ENCODE measurements at places on chromosomes 7 and 10.

DNA sequence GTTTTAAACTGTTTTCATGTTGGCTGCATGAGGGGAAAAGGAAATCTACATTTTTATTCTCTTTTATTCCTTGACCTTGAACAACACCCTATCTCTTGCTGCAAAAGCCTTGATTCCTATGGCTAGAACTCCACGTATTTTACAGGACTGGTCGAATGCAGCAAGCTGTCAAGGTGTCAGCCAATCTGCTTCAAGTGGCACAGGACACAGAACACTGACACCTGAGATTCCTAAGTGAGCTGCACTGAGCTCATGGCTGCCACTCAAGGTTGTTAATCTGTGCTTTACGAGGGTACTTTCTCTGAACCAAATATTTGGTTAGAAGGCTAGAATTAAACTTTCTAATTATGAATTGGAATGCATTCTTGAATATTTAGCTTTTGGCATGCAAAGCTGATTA lies 349.7 kb upstream of the COBL start:
- no peak for DNase-seq

- no peak for DNase-seq
Observed at GRCh38 chr7:159107161-159107892, 37.3 kb downstream of the VIPR2 start.

- peak; percentile 54 for DNase-seq
Observed at GRCh38 chr10:44398747-44399658, 14.1 kb upstream of the CXCL12 start.

- DNase-seq = no peak
Observed at GRCh38 chr7:155283565-155284194, 14.0 kb upstream of the INSIG1 start.

DNA sequence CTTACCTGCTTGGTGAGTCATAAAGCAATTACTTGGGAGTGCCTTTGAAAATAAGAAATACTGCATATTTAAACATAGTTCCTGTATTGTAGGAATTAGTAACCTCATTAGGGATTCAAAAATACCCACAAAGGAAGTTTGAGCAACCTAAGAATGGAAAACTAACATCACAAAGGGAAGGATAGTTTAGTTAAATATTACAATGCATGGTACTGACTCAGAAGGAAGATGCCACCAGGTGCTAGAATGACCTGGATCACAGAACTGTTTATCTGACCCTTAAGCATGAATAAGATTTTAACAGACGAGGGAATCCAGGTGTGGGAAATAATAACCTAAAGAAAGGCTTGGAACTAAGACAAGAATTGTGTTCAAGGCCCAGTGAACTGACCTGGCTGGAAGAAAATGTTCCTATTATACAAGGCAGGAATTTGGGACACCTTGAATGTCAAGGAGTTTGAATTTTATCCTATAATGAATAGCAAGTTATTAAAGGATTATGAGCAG lies 106.4 kb downstream of the GSAP start:
- no peak for DNase-seq

DNA sequence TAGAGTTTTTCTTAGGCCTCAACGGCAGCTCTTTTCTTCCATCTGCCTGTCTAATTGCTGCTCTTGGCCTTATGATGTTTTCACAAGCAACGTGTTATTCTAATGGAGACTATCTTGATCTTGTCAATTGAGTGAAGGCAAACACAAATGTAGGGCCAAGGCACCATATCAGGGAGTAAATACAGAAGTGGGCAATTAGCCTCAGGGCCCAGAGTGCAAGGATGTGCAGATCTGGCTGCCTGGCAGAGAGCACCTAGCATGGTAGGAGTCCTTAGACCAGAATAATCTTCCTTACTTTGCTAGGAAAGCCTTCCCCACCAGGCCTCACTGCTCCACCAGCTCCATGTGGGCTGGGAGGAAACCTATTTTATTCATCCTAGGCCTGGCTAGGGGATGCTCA lies 590.9 kb downstream of the LRMDA start:
- no peak for DNase-seq

GRCh38 chr7:137696376-137696775 lies 150.4 kb downstream of the DGKI start:
- no peak for DNase-seq

GRCh38 chr10:77807706-77808105 lies 118.8 kb downstream of the DLG5 start:
- no peak for DNase-seq

DNA sequence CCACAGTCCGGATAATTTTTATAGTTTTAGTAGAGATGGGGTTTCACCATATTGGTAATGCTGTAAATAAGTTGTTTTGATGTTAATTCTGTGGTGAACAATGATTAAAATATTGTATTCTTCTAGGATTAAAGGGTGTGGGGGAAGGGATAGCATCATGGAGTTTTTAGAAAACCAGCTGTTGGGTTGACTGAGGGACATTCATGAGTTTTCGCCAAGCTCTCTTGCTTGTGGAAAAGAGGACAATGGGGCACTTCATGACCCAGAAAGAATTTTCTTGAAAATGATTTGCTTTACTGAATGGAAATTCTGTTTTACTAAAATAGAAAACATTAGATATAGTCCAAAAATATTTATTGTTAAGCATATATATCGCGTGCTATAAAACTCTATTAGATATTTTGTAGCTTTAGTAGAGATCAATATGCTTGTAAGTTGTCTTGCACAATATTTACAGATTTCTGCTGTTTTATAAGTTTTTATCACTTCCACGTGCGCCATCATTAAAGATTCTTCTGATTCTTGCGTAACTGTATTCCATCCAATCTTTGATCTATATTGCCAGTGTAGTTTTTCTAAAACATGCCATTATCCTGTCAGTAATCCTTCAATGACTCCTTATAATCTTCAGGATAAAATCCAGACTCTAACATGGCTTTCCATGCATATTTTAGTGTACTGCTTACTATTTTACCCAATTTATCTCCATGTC lies 41.8 kb downstream of the LCOR start:
- DNase-seq = no peak

DNA sequence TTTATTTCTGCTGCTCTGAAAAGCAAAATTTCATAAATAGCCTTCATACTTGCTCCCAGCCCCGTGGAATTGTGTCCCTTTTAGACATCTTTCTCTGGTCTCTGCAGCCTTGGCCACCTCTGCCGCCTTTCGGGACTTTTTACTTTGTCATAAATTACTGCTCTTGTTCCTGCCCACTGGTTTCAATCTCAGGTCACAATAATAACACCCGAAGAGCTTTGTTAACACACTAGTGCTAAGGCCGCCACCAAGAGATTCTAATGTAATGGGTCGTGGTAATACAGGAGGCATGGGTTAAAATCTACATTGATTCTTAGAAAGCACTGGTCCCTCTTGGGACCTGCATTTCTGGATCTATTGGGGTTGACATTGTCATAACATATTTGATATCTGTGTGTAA lies 276.0 kb upstream of the VWC2 start:
- DNase-seq = no peak

GRCh38 chr7:28957751-28958234 lies 337 bp downstream of the TRIL start:
- no peak for DNase-seq

DNA sequence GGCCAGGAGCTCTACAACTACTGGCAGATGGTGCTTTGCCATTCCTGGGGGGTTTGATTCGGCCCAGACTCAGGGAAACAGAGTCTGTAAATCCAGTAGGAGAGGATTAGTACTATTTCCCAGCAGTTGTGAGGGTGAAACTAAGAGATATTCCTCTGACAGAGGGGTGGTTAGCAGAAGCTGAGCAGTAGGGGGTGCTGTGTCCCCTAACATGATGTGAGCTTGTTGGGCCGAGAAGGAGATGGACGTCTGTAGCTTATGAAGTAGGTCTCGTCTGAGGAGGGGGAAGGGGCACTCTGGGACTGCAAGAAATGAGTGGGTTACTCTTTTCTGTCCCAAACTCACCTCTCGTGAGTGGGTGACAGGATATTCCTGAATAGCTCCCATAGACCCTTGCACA lies 179.2 kb upstream of the MBL2 start:
- no peak for DNase-seq

DNA sequence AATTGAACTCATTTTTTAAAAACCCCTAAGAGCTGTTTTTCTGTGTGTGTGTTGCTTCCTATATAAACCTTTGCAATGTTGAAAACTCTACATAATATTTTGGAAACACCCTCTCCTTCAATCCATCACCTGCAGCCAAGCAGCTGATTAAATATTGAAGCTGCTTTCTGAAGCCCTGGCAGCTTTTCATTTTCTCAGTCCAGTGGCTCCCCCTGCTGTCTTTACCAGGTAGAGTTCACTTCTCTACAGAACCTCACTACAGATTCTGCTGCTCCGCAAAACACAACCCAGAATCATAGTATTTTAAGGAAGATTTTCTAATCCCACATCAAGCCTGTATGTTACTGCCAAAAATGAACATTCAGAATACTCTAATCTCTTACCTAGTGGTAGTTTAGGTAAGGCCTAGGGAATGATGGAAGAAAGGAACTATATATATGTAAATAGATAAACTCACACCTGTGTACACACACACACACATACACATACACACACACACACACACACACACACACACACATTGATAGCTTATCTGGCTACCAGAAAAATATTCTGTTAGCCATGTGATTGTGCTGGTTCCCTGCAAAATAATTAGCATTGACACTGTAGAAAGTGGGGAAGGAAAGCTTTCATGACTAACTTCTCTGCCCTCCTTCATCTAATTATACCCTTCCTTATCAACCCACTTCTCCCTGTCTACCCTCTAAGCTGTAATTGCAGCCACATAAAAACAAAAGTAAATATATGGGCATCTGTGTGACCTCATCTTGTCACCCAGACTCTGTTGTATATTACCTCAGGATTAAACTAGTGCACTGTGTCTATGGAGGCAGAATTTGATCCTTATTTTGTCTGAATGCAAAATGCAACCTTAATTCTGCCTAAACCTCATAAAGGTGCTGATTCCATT lies 229.5 kb upstream of the FZD1 start:
- DNase-seq = peak; percentile 41

GRCh38 chr7:79709574-79710409 lies 256.3 kb upstream of the MAGI2 start:
- peak; percentile 8 for DNase-seq

- peak; percentile 76 for DNase-seq
Observed at GRCh38 chr10:17673471-17674061, 29.6 kb downstream of the STAM start.

DNA sequence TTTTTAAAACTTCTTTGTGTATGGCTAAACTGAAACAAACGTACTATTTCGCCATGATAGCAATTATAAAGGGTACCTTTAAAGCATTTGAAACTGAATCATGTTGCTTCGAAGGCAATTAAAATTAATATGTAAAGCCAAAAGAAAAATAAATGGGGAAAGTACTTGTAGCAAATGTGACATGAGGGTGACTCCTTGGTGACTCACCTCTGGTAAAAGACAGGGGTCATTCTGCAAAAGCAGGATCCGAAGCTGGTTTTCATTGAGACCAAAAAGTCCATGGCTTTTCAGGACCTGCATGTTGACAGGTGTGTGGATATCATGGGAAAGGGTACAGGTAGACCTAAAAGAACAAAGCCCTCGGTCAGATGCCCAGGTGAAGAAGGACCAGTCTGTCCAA lies 1.5 kb downstream of the ZC3HAV1L start:
- DNase-seq = no peak

DNA sequence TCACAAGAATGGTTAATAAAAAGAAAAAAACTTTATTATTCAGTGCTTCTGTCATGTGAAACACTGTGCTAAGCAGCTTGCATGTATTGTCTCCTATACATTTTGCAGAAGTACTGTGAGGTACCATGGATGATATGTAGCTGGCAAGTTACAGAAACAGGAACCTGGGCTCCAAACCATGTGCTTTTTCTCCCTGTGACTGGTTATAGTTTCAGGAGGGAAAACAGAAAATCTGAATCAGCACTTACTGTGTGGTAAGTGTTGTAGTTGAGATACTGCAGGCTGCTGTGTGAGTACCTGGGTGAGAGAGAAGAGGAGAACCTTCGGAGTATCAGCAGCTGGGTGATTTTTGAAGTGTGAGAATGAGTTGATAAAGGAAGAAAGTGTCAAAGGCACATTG lies 285.0 kb downstream of the SUGCT start:
- no peak for DNase-seq

- no peak for DNase-seq
Observed at GRCh38 chr7:30656006-30656957, 26.0 kb downstream of the CRHR2 start.

- DNase-seq = no peak
Observed at GRCh38 chr7:108071551-108071950, 58.6 kb downstream of the LAMB4 start.

- DNase-seq = peak; percentile 47
Observed at GRCh38 chr7:106313456-106313901, 28.7 kb upstream of the NAMPT start.

DNA sequence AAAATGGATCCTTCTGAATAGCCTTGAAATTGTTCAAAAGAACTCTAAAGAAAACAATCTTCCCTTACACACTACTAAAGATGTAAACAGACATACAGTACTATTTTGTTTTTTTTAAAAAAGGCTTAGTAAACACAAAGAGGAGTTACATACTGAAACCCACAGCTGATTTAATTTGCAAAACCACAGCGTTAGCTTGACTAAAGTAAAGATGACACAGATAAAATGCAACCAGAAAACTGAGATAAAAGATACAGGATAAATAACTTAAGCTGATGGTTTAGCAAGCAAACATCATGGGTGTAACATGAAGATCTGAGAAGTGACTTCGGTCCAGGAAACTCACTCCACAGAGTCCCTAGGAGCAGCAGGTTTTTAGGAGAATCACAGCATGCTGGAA lies 21.8 kb downstream of the PRKCQ start:
- DNase-seq = no peak

DNA sequence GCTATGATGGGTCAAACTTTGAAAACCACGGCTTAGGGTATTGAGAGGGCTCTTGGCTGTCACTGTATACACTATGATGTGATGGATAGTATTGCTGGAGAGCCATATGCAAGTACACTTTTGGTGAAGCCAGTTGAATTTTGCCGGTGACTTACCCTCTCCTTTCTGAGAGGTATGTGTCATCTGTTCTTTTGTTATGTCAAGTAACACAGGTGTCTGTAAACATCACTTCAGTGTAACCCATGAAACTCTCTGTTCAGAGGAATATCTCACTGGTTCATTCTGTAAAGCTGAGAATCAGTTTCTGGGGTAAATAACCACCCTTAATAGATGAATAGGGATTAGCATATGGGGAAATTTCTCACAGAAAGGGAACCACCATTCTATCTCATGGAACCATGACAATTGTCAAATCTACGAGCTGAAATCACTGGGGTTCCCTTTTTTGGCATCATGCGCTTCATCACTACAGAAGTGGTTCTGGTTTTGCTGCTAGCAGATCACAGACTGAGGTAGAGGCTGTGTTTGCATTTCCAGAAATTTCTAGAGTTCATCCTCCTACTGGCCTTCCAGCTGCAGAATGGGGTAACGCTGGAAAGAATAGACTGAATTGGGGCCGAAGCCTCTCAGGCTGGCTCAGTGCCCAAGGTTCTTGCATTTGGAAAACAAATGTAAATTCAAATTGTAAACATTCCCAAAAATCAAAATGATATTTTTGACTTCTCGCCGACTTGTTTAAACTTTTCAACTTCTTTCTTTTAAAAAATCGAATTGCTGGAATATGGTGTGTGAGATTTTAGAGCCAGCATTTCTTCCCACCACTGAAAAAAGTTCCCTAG lies 83.3 kb upstream of the CREB5 start:
- DNase-seq = no peak

- DNase-seq = no peak
Observed at GRCh38 chr7:135834266-135834665, 85.7 kb upstream of the FAM180A start.

Measured in GM04504 (cell line).